Stimulated activated CD4-positive, alpha-beta T cell treated with anti-CD3 and anti-CD28 coated beads, Interleukin-4, amount 100 ng/mL, for 24 hours (primary cell): ENCODE measurements at places on chromosomes 13 and 19.
A peak's percentile ranks its signal among the peaks of the same experiment; 100 is the strongest.

- DNase-seq, result no peak
Observed at GRCh38 chr19:29387586-29387985, 138.2 kb upstream of the VSTM2B start.

DNA sequence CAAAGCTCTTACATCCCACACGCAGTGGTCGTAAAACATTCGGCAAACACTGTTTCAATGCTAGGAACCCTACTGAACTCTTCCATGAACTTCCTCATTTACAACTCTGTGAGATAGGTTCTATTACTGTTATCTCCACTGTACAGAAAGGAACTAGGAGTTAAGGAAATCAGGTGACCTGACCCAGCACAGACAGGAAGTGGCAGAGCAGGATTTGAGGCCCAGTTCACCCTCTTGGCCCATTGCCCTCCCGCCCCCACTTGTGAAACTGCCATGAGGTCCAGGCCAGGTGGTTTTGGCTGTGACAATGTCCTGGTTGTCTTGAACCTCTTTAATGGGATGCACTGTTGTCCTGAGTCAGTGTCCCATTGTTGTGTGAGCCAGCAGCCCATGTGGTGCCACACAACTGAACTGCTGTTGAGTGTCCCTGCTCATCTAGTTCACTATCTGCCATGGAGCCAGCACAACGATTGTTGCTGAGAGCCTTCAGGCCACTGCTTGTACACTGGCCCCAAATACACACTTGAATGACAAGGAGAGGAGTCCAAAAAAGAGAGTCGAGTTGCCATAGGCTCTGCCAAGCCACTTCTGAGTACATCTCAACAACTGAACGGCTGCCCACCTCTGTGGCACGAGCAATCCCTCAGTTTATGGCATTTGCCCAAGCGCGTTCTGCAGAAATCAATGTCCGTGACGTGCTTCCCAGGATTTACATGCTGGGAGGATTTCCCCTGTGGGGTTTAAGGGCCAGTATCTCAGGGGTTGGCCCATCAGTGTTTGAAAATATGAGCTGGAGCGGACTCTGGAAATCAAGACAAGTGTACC lies 484.6 kb downstream of the TSHZ3 start:
- no peak for DNase-seq

- no peak for DNase-seq
Observed at GRCh38 chr13:38418286-38418685, 68.6 kb downstream of the UFM1 start.

DNA sequence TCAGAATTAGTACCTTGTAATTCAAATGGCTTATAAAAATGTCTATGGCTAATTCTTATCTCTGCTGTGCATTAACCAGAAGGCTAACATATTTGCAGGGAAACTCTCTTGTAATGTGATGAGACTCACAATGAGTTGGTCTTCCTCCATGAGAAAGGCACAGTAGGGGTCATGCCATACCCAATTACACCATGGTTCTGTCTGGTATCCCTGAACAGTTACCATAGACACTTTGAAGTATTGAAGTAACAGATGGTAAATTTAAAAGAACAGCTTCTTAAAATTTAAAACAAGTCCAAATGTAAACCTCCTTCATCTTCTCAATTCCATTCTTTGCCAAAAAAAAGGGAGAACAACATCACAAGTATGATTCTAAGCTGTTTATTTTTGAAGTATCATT lies 22.6 kb upstream of the SLAIN1 start:
- no peak for DNase-seq

- peak; percentile 29 for DNase-seq
Observed at GRCh38 chr19:51480590-51480989, 2.3 kb downstream of the CEACAM18 start.

- no peak for DNase-seq
Observed at GRCh38 chr13:99565478-99566124, 64.3 kb downstream of the TM9SF2 start.

DNA sequence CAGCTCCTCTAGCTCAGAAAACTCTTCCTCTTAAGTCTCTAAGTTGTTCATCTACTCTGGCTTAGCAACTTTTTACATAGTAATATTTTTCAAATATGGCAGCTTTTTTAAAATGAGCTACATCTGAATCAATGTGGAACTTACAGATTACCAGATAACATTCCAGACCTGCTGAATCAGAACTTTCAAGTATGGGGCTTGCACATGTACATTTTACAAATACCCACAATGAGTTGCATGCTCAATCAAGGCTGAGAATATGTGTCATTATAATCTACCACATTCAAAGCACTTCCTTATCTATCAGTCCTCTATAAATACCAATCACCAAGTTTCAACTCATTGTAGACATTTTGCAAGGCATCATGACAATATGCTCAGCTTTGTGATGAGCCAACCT lies 383.1 kb downstream of the FGF14 start:
- DNase-seq, result no peak

- DNase-seq, result no peak
Observed at GRCh38 chr19:12494260-12494860, 9.7 kb upstream of the ZNF709 start.

DNA sequence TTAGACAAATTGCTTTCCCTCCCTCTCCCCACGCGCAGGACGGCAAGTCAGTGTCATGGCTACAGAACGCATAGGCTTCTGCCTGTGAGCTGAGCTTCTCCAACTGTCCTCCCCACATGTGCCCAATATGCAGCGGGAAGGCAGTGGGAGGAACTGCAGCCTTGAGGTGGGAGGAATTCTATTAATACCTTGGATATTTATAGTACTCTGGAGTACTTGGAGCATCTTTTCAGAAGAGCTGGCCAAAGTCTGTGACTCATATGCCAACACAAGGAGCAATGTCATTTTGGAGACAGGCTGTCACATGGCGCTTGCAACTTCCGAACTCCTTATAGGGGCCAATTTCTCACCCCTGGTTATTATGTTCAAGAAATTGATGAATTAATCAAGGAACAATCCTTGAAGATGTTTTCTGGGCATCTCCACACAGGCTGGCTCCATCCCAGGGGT lies 245.0 kb upstream of the SERP2 start:
- DNase-seq, result no peak

GRCh38 chr19:15563325-15563794 lies 51.7 kb upstream of the CYP4F8 start:
- DNase-seq, result no peak

DNA sequence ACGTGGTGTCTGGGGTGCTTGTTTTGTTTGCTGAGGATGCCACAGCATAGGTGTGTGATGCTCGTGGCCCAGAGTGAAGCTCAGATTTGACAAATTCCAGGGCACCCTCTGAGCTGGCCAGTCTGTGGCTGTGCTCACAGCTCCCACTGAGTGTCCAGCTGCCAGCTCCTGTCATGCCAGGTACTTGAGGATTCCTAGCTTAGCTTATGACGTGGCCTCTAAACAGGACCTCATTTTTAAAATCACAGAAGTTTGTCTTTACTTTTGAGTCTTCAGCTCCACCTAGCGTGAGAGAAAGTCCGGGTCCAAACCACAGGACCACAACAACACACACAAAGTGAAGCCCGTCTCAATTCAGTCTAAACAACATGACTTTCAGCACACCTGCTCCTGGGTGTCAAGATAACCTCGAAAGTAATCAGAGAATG lies 117.3 kb downstream of the RAB20 start:
- DNase-seq, result no peak

DNA sequence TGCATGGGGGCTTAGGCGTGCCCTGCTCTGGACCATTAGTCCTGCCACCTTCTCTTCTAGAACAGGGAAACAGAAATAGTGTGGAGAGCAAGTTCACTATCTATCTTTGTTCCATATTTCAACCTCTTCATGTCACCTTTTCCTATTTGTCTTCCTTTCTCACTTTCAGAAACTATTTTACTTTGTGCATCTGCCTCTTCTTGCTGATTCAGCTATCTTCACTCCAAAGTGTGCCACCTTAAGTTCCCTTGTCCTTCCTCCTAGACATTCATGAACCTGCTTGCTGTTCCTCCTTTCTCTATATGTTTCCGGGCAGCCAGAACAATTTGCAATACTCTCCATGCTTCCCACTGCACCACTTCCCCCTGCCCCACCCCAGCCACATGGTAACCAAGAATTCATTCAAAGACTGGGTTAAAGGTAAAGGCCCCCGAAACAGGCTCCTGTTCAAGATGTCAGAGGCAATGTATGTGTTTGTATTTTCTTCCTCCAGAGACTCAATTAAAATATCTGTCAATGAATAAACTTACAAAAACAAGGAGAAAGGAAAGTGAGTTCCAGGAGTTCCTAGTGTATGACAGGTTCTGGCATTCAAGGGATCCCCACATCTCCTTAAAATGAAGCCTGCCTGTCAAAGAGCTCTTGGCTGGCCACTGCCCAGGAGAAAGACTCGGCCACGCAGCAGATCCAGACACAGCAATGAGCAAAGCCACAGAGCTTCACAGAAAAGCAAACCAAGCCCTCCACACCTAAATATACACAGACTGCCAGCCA lies 268.1 kb downstream of the DNAJC15 start:
- DNase-seq, result no peak

GRCh38 chr19:28349604-28350003 lies 863.3 kb downstream of the UQCRFS1 start:
- DNase-seq, result no peak

DNA sequence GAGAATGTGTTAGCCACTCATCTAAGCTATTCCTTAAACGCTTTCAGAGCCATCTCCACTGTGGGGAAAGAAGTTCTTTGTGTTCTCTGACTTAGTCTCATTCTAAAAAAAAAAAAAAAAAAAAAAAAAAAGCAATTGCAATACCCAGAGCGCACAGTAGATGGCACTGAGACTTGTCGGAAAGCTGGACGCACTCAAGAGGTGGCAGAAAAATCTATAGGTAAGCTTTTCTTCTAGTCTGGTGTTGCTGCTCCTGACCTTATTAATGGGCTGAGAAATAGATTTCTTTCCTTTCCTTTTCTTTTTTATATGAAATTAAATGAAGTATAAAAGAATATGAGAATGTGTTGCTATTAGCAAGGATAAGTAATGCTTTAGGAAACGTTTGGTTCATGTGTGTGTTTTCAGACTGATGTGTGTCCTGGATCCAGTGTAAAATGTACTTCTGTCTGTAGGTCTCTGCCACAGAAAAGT lies 4.7 kb upstream of the GJB2 start:
- DNase-seq, result peak; percentile 23

DNA sequence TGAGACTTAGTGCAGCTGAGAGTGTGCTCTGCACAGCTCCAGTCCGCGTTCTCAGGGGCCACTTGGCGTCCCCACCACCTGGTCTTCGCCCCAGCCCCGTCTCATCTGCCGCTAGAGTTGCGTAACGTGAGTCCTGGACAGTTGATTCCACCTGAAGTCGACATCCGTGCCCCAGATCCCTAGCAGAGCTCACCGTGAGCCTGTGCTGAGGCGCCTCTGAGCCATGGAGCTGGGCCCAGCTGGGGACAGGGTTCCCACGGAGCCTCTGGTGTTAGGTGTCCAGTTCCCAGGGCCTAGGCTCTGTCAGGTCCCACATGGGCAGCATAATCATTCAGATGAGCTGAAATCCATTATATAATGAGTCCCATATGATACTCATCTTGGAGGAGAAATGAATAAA lies 147.1 kb upstream of the SOX1 start:
- no peak for DNase-seq

GRCh38 chr19:33700408-33701013 lies 78.8 kb downstream of the CHST8 start:
- no peak for DNase-seq

GRCh38 chr13:78238911-78239310 lies 320.3 kb upstream of the EDNRB start:
- no peak for DNase-seq
